ENCODE measurements at places on chromosomes 3 and 15.
A peak's percentile ranks its signal among the peaks of the same experiment; 100 is the strongest.

GRCh38 chr3:104553121-104553520, 813.6 kb upstream of the ALCAM start:
- no peak for DNase-seq

GRCh38 chr15:37028625-37029296, 71.6 kb downstream of the MEIS2 start:
- DNase-seq: no peak

DNA sequence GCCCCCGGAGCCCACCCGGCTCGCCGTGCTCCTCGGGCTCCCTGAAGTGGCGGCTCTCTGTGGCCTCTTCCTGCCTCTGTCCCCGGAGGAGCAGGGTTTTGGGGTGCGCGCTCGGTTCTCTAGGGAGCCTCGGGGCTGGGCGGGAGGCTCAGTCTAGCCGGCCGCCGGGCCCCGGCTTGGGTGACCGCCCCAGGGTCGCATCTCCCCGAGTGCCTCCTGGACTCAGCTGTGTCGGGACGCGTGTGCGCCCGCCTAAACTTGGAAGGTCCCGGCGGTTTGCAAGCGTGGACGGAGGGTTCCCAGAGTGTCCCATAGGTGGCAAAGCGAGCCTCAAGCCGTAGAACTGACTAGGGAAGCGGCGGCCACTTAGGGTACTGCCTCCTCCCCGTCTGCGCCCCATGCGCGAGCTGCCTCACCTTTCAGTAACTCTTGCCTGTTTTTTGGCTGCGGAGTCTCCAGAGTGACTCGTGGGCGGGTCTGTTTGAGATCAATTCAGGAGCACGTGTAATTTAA, 601 bp downstream of the ACTL6A start:
- peak; percentile 73 for DNase-seq

GRCh38 chr3:114608293-114608692, 314.5 kb downstream of the TIGIT start:
- DNase-seq: no peak

DNA sequence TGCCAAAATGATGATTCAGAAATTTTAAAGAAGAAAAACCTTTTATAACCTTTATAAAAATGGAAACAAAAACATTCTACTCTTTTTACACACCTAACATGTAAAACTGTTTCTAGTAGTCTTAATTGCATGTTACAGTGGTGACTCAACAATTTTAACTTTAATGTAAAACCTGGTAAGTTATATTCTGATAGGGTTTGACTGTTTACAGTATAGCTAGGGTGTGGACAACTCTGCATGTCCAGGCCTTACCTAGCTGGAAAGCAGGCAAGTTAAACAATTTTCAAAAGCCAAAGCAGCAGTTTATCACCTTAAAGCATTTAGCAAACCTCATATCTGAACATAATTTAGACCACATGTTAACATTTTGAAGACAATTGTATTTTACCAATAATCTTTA, 328.5 kb downstream of the NEK10 start:
- no peak for DNase-seq

GRCh38 chr15:49847423-49848281, 226.8 kb downstream of the DTWD1 start:
- DNase-seq: no peak

- no peak for DNase-seq
Observed at GRCh38 chr3:122484985-122485384, 29.8 kb downstream of the KPNA1 start.

DNA sequence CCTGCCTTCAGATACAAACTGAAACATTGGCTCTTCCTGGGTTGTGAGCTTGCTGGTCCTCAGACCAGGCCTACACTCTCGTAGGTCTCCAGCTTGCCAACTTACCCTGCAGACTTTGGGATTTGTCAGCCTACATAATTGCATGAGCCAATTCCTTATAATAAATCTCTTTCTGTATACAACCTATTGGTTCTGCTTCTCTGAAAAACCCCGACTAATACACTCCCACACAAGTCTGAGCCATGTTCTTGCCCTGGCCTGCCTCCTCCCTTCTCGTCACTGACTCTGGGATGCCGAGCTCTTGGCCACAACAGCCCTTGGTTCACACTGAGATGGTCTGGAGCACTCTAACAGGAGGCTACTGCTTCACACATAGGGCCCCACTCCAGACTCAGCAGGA, 9.5 kb downstream of the CYP19A1 start:
- DNase-seq: no peak

- DNase-seq: no peak
Observed at GRCh38 chr3:179476215-179476614, 24.9 kb upstream of the GNB4 start.

DNA sequence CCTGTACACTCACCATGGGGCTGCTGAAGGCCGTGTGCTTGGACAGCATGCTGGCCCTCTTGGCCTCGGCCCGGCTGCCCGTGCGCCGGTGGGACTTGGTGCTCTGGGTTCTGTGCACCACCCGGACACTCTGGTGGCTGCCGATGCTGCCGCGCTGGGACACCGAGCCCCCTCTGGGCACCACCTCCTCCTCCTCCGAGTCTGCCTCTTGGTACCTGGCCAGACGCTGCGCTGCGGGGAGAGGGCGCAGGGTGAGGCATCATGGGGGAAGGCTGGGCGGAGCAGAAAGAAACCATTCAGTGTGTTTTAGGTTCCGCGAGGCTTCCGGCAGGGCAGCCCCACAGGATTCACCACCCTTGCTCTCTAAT, 145.0 kb downstream of the ATP10A start:
- DNase-seq: no peak

DNA sequence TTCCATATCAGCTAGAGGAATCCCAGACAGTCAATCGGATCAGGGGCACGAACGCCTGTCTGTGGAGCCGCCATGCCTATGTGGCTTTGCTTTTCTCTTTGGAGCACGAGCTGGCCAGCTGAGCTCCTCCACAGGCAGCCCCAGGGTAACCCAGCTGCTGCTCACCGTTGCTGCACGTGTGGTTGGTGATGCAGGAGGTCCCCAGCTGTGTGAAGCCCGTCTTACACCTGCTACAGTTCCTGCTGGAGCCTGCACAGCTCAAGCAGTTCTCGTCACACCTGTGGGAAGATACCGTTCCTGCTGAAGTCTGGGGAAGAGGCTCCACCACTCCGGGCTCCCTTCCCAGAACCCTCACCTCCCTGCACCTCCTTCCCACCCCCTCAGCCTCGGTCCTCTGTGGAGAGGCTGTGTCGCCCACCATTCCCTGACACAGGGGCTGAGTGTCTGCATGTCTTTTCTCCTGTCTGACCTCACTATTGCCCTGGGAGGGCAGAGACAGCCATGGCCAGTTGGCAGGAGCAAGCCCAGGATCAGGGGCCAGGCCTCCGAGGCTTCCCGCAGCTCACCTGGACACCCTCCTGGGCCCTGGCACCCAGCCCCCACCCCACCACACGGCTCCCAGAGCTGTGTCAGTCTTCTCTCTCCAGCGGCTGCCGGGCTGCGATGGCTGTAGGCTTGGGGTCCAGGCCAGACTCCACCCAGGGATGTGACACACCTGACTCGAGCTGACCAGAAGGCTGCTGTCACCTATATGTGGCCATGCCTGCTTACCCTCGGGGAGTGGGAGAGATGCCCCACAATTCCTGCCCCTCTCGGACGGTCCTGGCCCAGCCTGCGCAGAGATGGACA, 12.2 kb upstream of the SNRPA1 start:
- DNase-seq: no peak

DNA sequence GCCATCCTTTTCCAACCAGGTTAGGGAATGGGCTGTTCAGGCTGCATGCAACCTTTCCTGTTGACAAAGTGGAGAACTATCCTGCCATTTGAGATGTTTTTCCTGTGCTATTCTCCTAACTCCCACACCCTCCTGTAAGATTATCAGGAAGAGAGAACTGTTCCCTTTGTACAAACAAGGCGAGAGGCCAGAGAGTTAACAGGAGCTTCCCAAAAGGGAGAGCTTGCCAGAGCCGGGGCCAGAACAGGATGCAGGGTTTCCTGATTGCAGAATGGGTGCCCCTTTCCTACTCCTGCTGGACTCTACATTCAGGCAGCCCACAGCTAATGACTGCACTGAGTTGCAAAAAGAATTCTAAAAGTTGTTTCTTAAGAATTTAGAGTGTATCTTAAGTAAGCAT, 17.1 kb downstream of the PML start:
- DNase-seq: no peak

GRCh38 chr3:96813820-96814650, at the start of gene EPHA6:
TSS of gene EPHA6 (plus strand) at chr3:96814594.
- DNase-seq: no peak

DNA sequence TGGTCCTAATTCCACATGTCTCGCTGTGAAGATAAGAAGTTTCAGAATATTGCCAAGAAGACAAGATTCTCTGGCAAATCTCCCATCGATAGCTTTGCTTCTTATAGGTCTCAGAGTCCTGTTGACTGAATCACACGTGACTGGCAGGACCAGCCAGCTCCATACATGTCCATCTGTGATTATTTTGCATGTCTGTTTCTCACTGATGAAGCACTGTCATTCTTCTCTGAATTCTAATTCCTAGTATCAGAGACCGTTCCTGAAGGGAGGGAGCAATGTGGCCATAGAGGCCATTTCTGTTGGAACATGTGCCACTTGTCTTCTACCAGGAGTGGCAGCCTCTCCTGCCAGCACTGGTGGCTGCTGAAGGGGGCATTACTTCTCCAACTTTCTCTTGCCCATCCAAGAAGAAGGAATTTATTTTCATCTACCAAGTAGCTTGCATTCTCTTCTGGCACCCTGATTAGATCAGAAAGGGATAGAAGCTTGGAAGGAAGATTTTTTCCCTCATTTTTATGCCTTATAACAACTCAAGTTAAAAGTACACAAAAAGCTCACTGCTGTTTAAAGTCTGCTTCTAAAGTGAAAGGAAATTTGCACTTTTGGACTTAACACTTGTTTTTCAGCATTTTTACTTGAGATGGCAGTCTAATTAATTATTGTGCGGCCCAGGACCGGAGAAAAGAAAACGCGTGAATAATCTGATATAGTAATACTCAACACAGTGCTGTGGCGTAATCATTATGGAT, 115.8 kb downstream of the IQCH start:
- DNase-seq: no peak

DNA sequence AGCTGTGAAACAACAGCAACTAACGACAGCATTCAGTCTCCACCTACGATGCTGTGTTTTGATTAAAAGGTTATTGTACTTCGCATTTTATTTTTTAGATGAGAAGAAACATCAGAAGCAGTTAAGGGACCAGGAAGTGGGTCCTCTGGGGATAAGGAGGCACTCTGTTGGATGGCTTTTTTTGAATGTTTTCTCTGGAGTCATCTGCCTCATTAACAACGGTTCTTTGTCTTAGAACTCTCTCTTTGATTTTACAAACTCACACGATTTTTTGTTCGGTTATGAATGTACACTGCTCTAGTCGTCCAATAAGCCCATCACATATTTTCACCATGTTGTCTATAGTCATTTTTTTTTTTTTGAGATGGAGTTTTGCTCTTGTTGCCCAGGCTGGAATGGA, 36.0 kb upstream of the ARPIN start:
- no peak for DNase-seq

DNA sequence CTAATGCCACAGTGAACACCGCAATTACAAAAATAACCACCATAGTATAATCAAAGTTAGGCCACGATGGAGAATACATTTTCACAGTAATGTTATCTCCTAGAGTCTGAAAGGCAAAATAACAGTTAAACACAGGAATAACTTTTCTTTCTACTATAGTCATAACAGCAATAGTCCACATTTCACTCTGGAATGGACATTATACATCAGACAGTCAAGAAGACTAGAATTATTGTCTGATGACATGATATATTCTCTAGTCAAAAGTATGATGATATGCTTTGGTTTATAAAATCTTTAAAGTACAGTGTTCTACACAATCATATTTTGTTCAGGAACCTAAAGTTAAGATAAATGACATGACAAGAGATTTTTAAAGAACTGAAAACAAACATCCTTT, 18.0 kb downstream of the SPPL2A start:
- no peak for DNase-seq

DNA sequence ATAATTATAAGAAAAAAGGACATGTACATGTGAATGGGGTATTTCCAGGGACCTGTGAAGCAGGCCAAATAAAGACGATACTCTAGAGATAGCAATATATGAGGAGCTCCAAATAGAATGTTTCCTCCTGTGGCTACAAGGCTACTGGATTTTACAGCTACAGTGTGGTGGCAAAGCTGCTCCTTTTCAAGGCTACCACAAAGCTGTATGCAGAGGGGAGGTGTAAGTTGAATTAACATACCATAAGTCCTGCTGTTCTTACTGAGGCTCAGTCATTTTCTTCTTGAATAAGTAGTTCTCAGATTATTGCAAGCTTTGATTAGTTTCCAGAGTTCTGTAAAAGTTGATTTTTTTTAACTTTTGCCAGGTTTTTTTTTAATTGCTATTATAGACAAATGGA, 1184.6 kb upstream of the EPHA6 start:
- no peak for DNase-seq

DNA sequence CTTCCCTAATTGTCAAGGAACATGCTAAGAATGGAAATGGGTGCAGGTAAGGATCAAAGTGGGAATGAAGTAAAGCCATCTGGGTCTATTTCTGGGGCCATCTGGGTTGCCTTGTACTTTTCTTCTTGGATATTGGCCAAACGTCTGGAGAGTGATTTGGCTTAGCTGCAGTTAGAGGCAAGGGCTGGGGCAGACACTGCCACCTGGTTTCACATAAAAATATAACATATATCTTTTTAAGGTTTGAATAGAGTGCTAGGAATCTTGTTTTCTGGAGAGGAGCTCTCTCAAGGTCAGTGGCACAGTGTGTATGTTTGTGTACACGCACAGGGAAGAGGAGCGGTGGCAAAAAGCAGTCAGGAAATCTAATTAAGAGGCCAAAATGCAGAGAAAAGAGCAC, 24.7 kb upstream of the EOMES start:
- no peak for DNase-seq

DNA sequence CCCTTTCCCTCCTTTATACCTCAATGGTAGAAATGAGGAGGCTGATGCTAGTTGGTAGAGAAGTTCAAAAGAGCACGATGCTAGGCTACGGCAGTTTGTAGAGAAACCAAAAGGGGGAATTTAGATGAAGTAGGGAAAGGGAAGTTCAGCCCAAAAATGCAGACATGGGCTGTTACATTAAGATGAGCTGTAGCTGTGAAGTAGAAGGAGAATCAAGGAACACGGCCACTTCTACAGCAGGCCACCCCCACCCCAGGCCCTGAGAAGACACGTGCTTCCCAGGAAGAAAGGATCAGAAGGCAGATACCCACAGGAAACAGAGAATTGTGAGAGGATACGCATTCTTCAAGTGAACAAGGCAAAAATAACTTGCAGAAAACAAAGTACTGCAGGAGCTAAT, 2.1 kb upstream of the PARP14 start:
- DNase-seq: no peak
